ENCODE measurements at places on chromosomes 12 and 14.
A peak's percentile ranks its signal among the peaks of the same experiment; 100 is the strongest.

GRCh38 chr14:94173471-94173884 is 644 bp upstream of the PPP4R4 start:
- DNase-seq, result peak; percentile 21

DNA sequence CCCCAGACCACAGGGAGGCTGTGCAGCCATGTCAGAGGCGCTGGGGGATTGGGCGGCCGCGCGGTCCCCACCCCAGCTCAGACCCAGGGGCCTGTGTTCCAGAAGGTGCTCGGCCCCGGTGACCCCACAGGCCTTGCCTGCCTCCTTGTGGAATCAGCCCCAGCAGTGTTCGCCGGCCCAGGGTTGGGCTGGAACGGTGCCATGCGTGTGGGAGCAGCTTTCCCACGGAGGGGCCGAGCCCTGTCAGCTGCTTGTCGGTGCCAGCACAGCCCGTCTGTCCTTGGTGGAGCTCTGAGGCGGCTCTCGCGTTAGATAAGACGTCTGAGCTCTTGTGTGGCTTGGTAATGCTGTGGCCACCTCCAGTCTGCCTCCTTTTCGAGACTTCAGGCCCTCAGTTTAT is 8.5 kb downstream of the ZFYVE21 start:
- no peak for DNase-seq

GRCh38 chr14:99936056-99936455 is 129.2 kb upstream of the EVL start:
- DNase-seq, result no peak

DNA sequence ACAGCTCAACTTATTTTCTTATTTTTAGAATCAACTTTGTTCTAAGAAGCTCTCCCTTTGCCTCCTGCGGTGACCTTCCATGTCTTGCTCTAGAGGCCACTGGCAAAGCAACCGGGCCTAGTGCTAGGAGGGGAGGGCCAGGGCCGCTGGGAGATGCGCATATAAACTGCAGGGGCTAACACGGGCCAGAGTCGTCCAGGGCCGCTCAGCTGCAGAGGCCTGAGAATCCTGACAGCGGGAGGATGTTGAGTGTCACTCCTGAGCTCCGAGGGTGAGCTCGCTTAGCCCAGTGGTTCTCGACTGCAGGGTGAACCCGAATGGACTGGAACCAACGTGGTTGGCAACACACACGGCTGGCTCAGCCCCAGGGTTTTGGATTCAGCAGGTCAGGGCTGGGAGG is 6.5 kb upstream of the PIWIL1 start:
- DNase-seq, result no peak

DNA sequence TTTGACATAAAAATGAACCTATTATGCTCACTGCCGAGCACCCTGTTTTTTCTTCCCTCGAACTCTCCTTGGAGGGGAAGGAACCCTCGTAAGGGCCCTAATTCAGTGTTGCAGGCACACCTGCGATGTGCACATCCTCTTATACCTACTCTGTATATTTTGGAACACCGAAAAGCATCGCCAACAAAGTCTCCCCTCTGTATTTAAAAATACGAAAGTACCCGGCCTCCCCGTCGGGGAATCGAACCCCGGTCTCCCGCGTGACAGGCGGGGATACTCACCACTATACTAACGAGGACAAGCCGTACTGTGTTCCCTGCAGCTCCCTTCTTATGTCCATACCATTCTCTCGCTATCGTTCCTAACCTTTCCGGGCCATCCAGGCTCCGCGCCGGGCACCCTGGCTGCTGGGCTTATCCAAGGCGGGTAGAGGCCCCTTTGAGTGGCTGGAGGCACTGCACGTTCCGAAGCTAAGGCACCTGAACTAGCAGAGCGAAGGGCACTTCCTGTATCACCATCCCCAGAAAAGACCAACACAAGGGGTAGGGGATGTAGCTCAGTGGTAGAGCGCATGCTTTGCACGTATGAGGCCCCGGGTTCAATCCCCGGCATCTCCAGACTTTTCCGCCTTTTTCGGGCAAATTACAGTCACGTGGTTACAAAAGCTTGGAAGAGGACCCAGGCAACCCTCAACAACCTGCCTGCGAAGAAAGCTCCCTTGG is 25.1 kb upstream of the UBC start:
- peak; percentile 92 for DNase-seq

DNA sequence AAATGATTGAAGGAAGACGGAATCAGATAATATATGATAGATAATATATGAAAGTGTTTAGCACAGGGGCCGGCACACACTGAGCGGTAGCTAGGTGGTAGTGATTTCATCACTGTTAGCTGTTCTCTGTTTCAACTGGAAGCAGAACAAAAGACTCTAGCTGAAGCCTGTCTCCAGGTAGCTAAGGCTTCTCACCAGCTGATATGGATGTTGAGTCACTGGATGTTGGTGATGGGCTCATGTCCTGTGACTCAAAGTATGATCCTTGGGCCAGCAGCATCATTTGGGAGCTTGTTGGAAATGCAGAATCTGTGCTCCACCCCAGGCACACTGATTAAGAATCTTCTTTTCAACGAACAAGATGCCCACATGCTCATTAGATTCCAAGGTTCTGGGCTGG is 21.7 kb upstream of the KCNA5 start:
- no peak for DNase-seq

GRCh38 chr12:54000116-54001114 is at the start of gene HOXC9:
HOXC9 (plus strand) TSS chr12:54000161; CDS start chr12:54000189, 28 bp downstream.
- DNase-seq, result no peak

- DNase-seq, result no peak
Observed at GRCh38 chr12:48366131-48366530, 15.4 kb upstream of the ZNF641 start.

GRCh38 chr14:49960453-49960852 is 67.6 kb downstream of the ARF6 start:
- no peak for DNase-seq

DNA sequence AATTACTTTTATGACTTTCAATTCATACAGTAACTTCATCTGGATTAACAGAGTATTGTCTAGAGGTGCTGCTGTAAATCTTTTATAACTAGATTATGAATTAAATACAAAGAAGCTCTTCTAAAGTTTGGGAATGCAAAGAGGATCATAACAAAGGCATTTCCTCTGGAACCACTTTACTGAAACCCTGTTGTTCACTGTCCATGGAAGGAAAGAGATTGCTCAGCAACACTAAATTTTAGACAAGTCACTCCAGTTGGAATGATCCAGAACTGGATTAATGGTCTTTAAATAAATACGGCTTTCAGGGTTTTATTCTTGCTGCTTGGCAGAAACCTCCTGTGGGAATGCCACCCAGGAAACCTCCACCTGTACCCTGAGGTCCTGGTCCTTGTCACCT is 250.6 kb downstream of the KSR2 start:
- no peak for DNase-seq

- DNase-seq, result no peak
Observed at GRCh38 chr12:131120831-131121271, 167.1 kb downstream of the ADGRD1 start.

GRCh38 chr12:95408201-95408600 is 65.8 kb upstream of the METAP2 start:
- no peak for DNase-seq

DNA sequence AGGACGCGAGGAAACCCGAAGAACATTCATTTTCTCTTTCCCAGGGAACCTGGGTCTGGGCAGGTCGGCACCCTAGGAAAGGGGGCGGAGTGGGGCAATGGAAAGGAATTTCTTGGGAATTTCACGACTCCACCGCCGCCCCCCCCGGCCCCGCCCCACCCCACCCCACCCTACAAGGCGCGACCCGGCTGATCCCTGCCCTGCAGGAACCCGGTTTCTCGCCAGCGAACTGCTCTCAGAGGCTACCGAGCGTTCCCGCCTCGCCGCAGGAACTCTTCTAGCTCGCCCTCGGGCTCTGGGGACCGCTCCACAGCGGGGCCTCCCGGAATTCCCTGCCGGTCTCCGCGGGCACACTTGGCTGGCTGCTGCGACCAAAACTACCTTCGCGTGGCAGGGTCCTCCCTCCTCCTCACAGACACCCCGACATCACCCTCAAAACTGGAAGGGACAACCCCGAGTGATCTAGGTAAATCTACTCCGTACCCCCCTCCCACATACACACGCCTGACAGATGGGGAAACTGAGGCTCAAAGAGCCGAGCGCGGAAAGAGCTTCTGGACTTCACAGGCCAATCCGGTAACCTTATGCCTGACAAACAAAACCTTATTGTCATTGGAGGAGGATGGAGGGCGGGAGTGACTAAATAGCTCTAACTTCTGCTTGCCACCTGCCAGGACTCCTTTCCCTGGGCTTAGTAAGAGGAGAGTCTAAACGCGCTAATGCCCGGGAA is 785 bp upstream of the ACTN1 start:
- DNase-seq, result no peak

DNA sequence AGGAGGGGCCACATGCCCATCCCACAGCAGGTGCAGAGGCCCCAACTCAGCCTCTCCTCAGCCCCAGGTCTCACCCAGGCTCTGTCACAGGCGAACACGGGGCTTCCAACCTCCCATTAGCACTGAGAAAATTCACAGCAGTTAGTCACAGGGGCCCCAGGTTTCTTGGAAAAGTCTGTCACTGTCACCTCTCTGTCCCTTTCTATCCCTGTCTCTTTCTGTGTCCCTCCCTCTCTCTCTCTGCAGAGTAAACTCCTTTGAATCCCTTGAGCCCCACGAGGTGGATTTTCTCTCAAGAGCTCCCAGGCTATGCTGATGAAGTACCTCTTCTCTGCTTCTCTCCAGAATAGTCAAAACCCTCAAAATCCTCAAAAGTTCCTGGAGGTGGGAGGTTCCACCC is 14.0 kb upstream of the ENDOU start:
- no peak for DNase-seq

- DNase-seq, result no peak
Observed at GRCh38 chr12:9273276-9273675, 65.1 kb upstream of the PZP start.

GRCh38 chr12:50686976-50687375 is 76.9 kb upstream of the ATF1 start:
- DNase-seq, result no peak

DNA sequence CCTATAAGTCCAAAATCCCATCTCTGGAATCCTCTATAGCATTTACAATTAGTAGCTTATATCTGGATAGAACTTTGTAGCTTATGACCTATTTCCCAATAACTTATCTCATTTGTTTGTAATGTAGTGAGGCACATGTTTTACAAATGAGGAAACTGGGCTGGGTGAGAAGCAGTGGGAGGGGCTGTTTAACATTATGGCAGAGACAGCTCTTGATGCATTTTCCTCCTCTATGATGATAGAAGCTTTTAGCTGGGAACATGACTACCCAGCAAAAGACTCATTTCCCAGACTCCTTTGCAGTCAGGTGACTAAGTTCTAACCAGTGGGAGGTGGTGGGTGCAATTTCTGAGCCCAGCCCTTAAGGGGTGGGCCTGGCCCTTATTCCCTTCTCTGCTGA is 179.7 kb downstream of the TTC8 start:
- DNase-seq, result peak; percentile 9

- no peak for DNase-seq
Observed at GRCh38 chr12:40240779-40241178, 16.0 kb downstream of the LRRK2 start.

GRCh38 chr14:73620268-73620667 is 8.0 kb downstream of the ACOT6 start:
- no peak for DNase-seq

DNA sequence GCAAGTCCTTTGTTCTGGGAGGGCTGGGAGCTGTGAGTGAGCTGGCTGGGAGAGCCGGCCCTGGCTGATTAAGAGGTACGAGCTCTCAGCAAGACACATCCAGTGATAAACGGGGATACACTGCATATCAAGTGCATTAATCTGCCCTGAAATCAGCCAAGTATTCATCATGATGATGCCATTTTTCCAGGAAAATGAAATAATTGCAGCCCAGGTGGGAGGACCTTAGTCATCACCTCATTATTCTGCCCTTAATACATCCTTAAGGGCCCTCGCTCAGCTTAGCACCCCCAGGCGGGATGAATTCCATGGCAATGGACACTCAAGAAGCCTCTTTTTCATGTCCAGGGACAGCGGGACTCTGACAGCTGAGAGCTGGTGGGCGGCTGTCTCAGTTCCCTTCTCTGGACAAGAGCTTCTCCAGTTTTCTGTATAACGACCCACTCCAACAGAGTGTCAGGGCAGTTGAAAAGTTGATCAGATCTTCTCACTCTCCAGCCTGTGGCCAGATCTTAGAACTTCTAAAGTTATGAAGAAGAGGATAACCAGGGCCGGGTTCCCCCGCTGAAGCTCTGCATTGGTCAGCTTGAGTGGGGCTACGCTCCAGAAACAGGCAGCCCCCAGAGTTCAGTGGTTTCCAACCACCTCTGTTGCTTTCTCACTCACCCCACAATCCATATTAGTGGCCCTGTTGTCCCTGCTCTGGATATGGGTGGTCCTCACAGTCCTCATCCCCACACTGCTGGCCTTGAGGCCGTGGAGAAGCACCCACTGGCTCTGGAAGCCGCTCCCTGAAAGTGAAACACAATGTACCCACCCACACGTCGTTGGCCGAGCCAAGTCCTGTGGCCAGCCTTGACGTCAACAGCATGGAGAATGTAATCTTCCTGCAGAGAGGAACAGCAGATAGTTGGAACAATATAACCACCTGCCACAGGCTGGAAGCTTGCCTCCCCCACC is 306.2 kb upstream of the DIO3 start:
- no peak for DNase-seq

DNA sequence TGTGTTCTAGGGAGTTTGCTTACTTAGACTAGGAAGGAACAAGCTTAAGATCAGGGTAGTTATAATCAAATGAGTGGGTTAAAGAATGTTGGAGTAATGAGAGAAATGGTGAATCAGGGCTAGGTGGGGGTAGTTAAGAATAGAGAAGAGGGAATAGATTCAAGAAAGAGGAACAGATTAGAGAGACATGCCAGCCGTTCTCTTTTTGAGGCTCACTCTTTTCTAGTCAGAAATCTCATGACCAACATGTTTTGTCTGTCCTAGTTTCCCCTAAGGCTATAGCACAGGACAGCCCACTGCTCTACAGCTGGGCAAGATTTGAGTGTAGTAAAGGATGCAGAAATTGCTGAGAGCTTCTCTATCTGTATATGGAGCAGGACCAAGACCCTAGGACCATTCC is 258.4 kb downstream of the AKAP6 start:
- no peak for DNase-seq

DNA sequence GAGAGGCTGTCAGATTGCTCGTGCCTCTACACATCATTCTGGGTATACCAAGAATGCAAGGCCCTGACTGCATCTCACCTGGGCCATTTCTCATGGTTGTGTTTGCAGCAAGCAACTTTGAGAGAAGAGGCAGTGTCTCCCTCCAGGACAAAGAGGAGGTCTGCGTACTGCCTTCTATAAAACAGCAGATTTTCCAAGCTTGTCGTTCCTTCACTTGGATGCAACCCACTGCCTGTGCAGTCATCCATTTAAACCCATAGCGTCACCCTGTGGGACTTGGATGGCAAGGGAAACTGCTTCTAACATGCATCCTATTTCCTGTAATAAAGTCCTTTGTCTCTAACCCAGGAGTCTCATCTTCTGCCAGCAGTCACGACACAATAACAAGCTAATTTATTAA is 1.3 kb downstream of the POMT2 start:
- DNase-seq, result no peak

DNA sequence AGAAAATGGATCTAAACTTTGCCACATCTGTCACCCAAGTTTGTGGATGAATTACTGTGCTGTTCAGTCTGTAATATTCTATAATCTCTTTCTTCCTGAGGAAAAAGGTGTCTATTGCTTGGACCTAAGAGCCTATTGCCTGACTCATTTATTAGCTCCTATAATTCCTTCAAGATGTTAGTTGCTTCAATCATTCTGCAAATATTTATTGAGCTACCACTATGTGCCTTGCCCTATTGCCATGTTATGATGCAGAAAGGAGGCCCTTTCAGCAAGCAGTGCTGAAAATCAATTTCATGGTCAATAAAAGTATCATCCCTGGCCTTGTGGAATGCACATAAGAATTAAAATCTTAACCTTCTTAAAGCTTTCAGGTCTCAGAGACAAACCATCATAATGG is 113.6 kb downstream of the CCER1 start:
- DNase-seq, result no peak
